ENCODE measurements at places on chromosomes 2 and 18.
A peak's percentile ranks its signal among the peaks of the same experiment; 100 is the strongest.

GRCh38 chr2:140567734-140568133 is 1563.1 kb downstream of the LRP1B start:
- H3K27me3 ChIP-seq: no peaks in the 10 kb centered on the region
- H3K27ac ChIP-seq: no peak overlapping the region
- H3K4me1 ChIP-seq: no peaks in the 10 kb centered on the region
- peak; percentile 45 for DNase-seq
- H3K36me3 ChIP-seq: no peaks in the 10 kb centered on the region

GRCh38 chr18:60508108-60508507 is 135.5 kb upstream of the MC4R start:
- H3K36me3 ChIP-seq: no peaks in the 10 kb centered on the region
- peaks cover 7% of the 10 kb centered on the region for H3K4me1 ChIP-seq
- no peaks in the 10 kb centered on the region for H3K27me3 ChIP-seq

DNA sequence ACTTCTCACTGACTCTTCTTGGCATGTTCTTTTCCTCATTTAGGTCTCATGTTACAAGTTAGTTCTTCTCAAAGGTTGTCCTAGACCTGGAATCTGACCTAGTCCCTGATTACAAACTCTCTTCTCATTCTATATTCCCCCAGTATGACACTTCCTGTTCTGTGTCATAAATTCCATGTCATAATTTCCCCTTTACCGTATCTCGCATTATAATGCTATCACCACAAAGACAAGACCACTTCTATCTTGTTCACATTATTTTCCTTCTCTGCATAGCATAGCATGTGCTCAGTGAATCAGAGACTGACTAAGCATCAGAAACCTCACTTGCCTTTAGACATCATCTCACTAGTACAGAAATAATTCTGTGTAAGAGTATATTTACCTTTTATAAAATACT is 63.6 kb upstream of the CAVIN2 start:
- peak overlapping the region; percentile 24 for H3K27ac ChIP-seq
- peaks cover 16% of the 10 kb centered on the region for H3K4me1 ChIP-seq
- H3K36me3 ChIP-seq: no peaks in the 10 kb centered on the region
- peak; percentile 64 for DNase-seq

- H3K27me3 ChIP-seq: no peaks in the 10 kb centered on the region
- peak overlapping the region; percentile 52 for H3K27ac ChIP-seq
- H3K4me1 ChIP-seq: peaks cover 33% of the 10 kb centered on the region
- peak; percentile 74 for DNase-seq
- H3K36me3 ChIP-seq: no peaks in the 10 kb centered on the region
- no peak overlapping the region for H3K4me3 ChIP-seq
These were observed 265.6 kb downstream of the TMX3 start for GRCh38 chr18:68449292-68449691.

GRCh38 chr2:238872628-238873380 is 24.9 kb downstream of the TWIST2 start:
- H3K4me1 ChIP-seq: no peaks in the 10 kb centered on the region
- H3K27me3 ChIP-seq: no peaks in the 10 kb centered on the region
- DNase-seq: no peak
- no peak overlapping the region for H3K27ac ChIP-seq
- H3K36me3 ChIP-seq: no peaks in the 10 kb centered on the region
- H3K4me3 ChIP-seq: no peak overlapping the region

DNA sequence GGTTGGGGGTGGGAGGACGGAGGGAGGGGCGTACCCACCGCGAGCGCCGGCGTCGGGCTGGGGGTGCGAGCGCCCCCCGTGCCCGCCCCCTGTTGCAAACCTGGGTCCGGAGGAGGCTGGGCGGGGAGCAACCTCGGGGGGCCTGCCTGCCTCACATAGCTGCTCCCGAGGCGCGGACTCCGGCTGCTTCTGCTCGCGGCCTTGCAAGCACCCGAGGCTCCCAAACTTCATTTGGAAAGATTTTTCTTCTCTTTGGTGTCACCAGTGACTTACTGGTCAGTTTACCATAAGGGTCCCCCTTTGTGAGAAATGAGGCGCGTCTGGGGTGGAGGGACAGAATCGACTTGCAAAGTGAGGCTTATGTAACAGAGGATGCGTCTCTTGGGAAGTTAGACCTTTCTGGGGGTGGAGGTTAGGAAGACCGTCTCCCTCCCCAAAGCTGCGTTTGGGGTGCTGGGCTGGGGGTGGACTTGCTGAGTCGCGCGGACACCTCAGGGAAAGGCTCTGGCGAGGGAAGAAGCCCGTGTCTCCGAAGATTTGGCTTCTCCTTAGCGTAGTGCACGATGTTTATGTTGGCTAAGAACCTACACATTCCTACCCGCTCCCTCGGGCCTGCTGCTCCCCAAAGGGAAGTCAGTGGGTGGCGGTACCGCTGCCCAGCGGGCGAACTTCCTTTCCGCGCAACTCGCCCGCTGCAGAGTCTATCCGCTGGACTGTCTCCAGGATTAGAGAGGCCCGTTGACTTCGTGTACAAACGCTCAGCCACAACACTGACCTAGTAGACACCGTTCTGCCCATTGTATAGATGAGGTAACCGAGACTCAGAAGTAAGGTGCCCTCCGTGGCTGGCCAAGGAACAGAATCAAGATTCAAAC is 559 bp downstream of the TMEM37 start:
- no peaks in the 10 kb centered on the region for H3K36me3 ChIP-seq
- no peak for DNase-seq
- no peak overlapping the region for H3K27ac ChIP-seq
- H3K4me1 ChIP-seq: peaks cover 5% of the 10 kb centered on the region
- peak overlapping the region; percentile 59 for H3K4me3 ChIP-seq

- H3K27ac ChIP-seq: no peak overlapping the region
- H3K4me1 ChIP-seq: no peaks in the 10 kb centered on the region
- H3K4me3 ChIP-seq: no peak overlapping the region
- DNase-seq: no peak
These were observed 67.4 kb downstream of the TNS1 start for GRCh38 chr2:217935235-217935879.

DNA sequence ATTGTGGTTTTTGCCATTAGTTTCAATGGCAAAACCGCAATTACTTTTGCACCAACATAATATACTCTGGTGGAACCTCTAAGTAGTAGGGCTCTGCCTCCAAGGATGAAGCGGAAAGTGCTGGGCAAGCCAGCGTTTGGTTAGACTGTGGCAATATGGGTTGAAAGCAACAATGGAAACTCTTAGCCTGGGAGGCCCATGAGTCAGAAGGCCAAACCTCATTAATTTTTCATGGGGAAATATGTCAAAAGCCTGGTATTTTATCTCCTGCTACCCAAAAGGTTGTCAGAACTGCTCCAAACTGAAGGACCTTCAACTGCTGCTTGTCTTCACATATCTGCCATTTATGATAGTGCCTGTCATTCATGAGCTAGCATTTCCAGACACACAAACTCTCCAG is 179.1 kb upstream of the CYP26B1 start:
- H3K27ac ChIP-seq: no peak overlapping the region
- peak; percentile 20 for DNase-seq
- no peaks in the 10 kb centered on the region for H3K27me3 ChIP-seq
- no peak overlapping the region for H3K4me3 ChIP-seq

DNA sequence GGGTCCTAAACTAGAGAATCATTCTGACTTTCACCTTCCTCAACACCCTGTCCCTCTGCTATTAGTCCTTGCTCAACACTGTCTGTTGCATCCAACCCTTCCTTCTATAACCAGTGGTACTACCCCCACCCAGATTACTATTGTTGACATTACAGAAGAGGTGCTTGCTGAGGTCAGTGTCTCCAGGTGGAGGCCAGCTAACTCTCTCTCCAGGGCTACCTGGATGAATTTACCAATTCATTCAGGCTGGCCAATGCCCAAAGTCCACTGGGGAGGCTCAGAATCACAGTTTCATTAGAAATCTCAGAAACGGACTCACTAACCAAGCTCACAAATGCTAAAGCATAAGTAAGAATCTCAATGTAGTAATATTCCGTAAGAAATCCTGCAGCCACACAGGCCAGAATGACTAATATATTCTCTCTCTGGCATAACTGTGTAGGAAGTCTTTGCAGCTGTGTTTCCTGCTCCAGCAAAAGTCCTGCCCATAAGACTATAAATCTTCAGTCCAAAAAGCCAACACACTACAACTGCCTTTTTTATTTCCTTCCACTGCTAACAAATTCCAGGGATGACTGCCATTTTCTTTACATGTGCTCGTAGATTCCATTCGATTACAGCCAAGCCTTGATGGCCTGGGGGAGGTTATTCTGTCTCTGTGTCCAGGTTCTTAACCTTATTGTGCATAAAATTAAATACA is 10.0 kb upstream of the TTR start:
- H3K36me3 ChIP-seq: no peaks in the 10 kb centered on the region
- H3K27ac ChIP-seq: no peak overlapping the region
- H3K4me1 ChIP-seq: no peaks in the 10 kb centered on the region
- no peaks in the 10 kb centered on the region for H3K27me3 ChIP-seq

GRCh38 chr2:14517731-14518130 is 114.8 kb upstream of the LRATD1 start:
- H3K4me3 ChIP-seq: no peak overlapping the region
- peaks cover 48% of the 10 kb centered on the region for H3K4me1 ChIP-seq
- H3K36me3 ChIP-seq: no peaks in the 10 kb centered on the region
- peak; percentile 77 for DNase-seq
- no peaks in the 10 kb centered on the region for H3K27me3 ChIP-seq
- peak overlapping the region; percentile 94 for H3K27ac ChIP-seq

GRCh38 chr18:23578067-23578701 is 8.1 kb downstream of the NPC1 start:
- no peaks in the 10 kb centered on the region for H3K27me3 ChIP-seq
- H3K36me3 ChIP-seq: peaks cover 10% of the 10 kb centered on the region
- peaks cover 31% of the 10 kb centered on the region for H3K4me1 ChIP-seq
- no peak overlapping the region for H3K27ac ChIP-seq
- H3K4me3 ChIP-seq: no peak overlapping the region
- no peak for DNase-seq

- no peak overlapping the region for H3K4me3 ChIP-seq
- no peak for DNase-seq
- no peak overlapping the region for H3K27ac ChIP-seq
- no peaks in the 10 kb centered on the region for H3K4me1 ChIP-seq
- H3K27me3 ChIP-seq: no peaks in the 10 kb centered on the region
These were observed 19.5 kb upstream of the LYPD6B start for GRCh38 chr2:149018981-149019380.

GRCh38 chr2:95091885-95092555 is 29.6 kb downstream of the MRPS5 start:
- H3K27me3 ChIP-seq: no peaks in the 10 kb centered on the region
- peaks cover 32% of the 10 kb centered on the region for H3K36me3 ChIP-seq
- no peak for DNase-seq

DNA sequence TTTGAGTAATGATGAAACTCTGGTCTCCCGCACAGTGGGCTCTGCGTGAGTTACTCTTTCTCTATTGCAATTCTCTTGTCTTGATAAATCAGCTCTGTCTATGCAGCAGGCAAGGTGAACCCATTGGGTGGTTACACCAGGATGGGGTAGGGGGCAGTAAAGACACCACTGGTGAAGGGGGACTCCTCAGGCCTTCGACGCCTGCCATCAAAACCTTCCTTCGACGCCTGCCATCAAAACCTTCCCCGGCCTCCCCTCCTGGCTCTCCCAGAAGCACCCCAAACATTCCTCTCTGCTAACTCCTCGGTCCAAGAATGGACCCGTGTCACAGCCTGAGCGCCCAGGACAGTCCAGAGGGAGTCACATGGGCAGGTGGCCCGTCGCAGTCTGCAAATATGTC is 4.8 kb upstream of the STARD7 start:
- no peaks in the 10 kb centered on the region for H3K27me3 ChIP-seq
- peaks cover 12% of the 10 kb centered on the region for H3K4me1 ChIP-seq
- no peak overlapping the region for H3K27ac ChIP-seq
- DNase-seq: no peak

DNA sequence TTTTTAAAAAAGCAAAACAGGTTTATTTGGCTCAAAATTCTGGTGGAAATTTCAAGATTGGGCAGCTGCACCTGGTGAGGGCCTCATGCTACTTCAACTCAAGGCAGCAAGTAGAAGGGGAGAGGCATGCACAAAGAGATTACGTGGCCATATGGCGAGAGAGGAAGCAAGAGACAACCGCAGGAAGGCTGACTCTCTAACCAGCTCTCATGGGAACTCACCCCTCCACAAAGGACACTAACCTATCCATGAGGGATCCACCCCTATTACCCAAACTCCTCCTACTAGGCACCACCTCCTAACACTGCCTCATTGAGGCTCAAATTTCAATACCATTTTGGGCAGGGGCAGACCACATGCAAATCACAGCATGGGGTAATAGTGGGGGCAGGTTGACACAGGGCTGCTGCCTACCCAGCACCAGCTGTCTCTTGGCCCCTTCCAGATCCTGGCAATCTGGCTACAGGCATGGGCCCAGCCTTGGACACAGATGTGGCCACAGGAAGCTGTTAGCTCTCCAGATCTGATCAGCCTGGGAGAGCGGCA is 2.0 kb upstream of the CAPN10 start:
- no peaks in the 10 kb centered on the region for H3K36me3 ChIP-seq
- peak; percentile 36 for DNase-seq
- H3K27me3 ChIP-seq: no peaks in the 10 kb centered on the region

GRCh38 chr2:238408615-238409340 is 17.9 kb upstream of the ASB1 start:
- H3K4me3 ChIP-seq: no peak overlapping the region
- H3K27me3 ChIP-seq: no peaks in the 10 kb centered on the region
- peaks cover 3% of the 10 kb centered on the region for H3K4me1 ChIP-seq

DNA sequence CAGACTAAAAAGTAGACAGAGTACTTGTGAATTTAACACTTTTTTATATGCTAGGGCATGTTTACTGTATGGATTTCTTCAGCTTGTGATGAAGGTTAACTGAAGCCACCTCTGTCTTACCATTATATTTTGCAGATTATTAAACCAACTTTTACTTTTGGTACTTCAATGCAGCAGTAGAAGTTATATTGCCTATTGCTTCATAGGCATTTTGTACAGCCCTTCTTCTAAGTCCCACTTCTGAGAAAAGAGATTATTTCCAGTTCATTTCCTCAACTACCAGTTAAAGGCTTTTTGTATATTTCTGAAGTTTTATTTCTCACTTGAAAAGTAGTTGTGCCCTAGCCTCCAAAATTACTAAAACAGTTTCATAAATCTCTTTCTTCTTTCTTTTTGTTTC is 256.4 kb upstream of the FBXO11 start:
- no peak overlapping the region for H3K4me3 ChIP-seq
- DNase-seq: no peak
- no peaks in the 10 kb centered on the region for H3K36me3 ChIP-seq
- H3K27me3 ChIP-seq: no peaks in the 10 kb centered on the region
- no peak overlapping the region for H3K27ac ChIP-seq

DNA sequence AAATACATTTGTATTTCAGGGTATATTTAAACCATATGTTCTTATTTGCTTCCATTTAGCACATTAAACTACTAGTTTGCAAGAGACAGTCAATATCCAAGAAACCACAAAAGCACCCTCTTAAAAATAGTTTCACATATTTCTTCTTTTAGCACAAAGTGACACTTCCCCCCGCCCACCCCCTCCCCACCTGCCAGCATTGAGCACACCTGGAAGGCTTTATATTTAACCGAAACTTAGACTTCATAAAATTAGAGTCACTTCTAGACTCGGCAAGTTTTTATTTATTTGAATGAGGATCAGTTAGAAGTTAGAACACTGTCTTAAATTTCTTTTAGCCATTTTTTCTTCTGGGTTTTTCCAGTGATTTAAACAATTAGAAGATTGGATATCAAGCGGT is 355.9 kb upstream of the FIGN start:
- H3K27ac ChIP-seq: no peak overlapping the region
- H3K27me3 ChIP-seq: peaks cover 44% of the 10 kb centered on the region
- H3K4me1 ChIP-seq: no peaks in the 10 kb centered on the region
- no peak overlapping the region for H3K4me3 ChIP-seq

GRCh38 chr2:147689220-147689909 is 155.5 kb upstream of the ACVR2A start:
- no peaks in the 10 kb centered on the region for H3K27me3 ChIP-seq
- H3K4me1 ChIP-seq: peaks cover 8% of the 10 kb centered on the region
- H3K36me3 ChIP-seq: no peaks in the 10 kb centered on the region
